NCI-H510A treated with DMSO at 0.1 percent for 48 hours (cell line): ENCODE measurements at places on chromosomes 11 and 22.

GRCh38 chr22:20771918-20772625, 1.8 kb upstream of the SERPIND1 start:
- DNase-seq: no peak

- no peak for DNase-seq
These were observed 379 bp upstream of the SLC3A2 start for GRCh38 chr11:62880231-62880802.

- no peak for DNase-seq
These were observed 10.3 kb upstream of the PHF21B start for GRCh38 chr22:45019861-45020655.

DNA sequence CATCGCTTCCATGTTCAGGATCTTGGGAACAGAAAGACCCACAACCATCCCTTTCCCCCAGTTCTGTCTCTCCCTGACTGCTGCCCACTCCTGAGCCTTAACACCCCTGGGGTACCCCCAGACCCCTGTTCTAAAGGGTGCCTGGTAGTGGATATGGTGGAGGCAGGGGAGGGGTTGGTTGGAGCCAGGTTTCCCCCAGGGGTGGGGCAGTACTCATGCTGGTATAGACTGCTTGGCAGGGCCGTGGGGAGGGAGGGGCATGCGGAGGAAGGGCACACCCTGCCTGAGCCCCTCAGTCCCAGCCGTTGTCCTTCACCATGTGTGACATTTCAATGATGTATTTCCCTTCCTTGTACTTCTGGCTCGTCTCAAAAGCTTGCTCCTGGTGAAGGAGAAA, 4.0 kb downstream of the YPEL4 start:
- no peak for DNase-seq

DNA sequence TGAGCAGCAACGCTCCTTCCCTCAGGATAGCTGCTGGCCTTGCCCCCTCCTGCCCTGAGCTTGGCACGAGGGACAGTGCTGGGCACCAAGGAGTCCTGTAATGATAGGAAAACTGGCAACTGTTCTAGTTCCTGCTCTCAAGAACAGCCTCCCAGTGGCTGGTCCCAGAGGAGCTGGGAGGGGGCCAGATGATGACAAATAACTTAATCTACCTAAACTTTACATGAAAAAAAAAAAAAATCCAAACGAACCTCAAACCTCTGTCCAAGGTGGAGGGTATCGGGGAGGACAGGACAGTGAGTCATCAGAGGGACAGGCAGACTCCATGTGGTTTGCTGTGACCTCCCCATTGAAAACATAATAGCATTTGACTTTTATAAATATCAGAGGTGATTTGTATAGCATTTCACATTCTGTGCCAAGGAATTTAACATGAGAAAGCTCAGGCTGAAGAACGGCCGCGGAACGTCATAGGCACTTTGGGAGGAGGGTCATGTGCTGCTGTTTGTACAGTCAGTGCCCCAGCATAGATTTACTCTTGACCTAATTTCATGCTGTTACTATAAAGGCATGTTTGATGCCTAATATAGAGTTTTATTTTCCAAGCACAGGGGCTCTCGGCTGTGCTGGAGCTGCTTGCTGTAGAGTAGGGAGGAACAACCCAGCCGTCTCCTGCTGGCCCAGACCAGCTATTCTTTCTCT, 98.2 kb upstream of the NNMT start:
- no peak for DNase-seq

- DNase-seq: no peak
These were observed 936.2 kb upstream of the CHORDC1 start for GRCh38 chr11:91158891-91159537.

GRCh38 chr22:46003271-46004091, 26.5 kb upstream of the WNT7B start:
- no peak for DNase-seq

DNA sequence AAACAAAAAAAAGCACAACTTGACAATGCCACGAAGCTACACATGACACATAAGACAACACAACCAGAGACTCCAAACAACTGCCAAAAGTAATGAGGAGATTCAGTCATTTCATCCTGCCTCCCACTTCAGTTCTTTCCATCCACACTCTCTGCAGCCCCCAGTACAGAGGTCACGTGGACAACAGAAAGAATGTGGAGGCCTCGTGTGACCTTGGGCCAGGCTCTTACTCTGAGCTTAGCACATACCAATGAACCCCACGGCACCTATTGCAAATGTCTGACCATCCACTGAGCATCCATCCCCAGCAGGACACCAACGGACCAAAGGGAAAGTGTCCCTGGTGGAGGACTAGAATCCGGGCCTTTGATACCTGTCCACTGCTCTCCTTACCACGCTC, 12.5 kb downstream of the CBX7 start:
- DNase-seq: no peak

GRCh38 chr22:35703861-35704584, 13.6 kb upstream of the APOL5 start:
- DNase-seq: no peak

GRCh38 chr11:96167203-96167758, 175.7 kb downstream of the MAML2 start:
- DNase-seq: no peak

GRCh38 chr11:63448646-63449045, 42.3 kb downstream of the PLAAT5 start:
- DNase-seq: no peak

DNA sequence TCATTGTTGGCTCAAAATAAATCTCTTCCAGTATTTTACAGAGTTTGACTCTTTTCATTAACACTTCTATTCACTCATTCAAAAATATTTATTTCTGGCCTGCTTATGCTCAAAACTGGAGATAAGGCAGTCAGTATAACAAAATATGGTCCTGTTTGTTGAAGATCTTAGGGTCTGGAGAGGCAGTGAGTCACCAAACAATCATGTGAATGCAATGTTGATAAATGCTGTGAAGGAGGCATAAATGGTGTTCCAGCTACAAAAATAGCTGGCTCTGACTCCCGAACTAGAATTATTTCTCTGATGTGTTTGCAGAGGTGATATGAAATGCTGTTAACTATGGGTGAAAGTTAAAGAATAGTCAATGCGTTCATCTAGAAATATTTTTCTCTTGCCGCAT, 390.6 kb downstream of the AASDHPPT start:
- DNase-seq: no peak

DNA sequence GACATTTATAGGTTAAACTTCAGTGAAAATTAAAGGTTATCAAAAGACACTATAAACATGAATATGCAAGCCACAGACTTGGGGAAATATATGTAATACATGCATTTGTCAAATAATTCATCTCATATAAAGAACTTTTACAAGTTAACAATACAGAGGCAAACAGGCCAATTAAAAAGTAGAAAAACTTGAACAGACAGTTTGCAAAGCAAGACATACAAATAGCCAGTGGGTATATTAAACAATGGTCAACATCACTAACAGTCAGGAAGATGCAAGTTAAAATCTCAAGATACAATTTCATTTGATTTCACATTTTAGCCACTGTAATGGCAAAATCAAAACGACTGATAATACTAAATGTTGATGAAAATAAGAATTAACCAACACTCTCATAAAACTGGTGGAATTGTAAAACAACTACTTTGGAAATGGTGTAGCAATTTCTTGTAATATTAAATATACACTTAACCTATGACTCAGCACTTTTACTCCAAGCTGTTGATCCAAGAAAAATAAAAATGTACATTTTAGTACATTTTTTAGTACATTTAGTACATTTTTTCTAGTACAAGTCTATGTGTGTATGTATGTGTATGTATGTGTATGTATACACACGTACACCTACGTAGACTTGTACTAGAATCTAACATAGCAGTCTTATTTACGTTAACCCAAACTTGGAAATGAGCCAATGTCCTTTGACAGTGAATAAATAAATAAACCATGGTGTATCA, 62.8 kb downstream of the LRRC74B start:
- DNase-seq: no peak

GRCh38 chr11:85316967-85317366, 310.2 kb downstream of the DLG2 start:
- peak; percentile 91 for DNase-seq

DNA sequence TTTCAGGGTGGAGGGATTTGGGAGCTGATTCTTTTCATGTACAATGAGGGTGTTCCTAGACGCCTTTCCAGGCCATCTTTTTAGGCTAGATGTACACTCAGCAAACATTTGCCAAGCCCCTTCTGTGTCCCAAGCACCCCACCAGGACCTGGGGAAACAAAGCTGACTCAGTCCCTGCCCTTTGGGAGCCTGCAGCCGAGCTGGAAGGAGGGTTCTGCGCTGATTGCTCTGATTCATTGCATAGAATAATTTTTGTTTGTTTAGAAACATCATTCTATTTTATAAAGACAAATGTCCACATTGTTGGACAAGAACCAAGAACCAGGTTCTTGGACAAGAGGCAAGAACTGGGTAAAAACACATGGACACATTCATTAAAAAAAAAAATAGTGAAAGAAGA, 16.7 kb downstream of the TP53AIP1 start:
- DNase-seq: no peak

- DNase-seq: no peak
These were observed 40.4 kb downstream of the RCN1 start for GRCh38 chr11:32131321-32131720.

- no peak for DNase-seq
These were observed 32.1 kb downstream of the RAB30 start for GRCh38 chr11:83039566-83039965.

DNA sequence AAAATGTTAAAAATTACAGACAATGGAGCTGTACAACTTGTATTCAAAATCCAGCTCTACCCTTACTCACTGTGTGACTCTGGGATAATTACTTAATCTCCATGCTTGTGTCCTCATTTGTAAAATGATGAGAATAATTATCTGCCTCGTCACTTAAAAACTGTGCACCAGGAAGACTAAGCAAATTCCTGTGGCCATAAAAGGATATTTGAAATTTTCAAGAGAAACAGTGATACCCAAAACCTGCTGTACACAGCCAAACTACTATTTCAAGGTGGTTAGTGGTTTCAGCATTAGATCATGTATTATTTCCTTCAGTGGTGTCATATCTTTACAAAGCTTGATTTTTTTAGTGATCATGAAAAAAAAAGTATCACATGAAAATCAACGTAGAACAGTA, 136.9 kb downstream of the METTL15 start:
- DNase-seq: no peak

GRCh38 chr11:69381681-69382130, 87.8 kb downstream of the MYEOV start:
- DNase-seq: no peak

DNA sequence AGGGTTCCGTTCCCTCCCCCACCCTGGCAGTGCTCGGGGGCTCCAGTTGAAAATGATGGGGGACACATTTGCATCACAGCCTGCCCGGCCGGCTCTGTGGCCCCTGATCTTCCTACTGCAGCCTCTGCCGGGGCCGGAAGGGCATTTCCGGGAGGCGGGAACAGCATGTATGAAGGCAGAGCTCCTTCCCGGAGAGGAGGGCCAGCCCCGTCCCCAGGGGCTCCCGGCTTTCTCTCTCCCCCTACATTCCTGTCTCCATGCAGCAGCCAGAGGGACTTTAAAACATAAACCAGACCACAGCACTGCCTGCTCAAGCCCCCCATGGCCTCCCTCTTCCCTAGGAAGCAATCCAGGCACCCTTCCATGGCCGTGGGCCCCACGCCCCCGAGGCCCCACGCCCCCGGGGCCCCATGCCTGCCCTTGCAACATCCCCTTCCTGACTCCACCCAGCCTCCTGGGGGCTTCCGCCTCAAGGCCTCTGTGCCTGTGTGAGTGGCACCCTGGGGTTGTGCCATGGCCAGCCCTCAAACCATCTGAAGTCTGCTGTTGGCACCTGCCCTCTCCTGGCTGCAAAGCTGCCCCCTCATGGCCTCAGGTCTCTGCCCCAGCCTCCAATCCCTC, 73.1 kb downstream of the CDKN1C start:
- no peak for DNase-seq

GRCh38 chr11:120931057-120931779, 92.7 kb upstream of the TBCEL start:
- no peak for DNase-seq

- DNase-seq: no peak
These were observed 101.6 kb downstream of the NTM start for GRCh38 chr11:131471976-131472375.

- no peak for DNase-seq
These were observed 17.1 kb upstream of the CSRP3 start for GRCh38 chr11:19218786-19219460.

DNA sequence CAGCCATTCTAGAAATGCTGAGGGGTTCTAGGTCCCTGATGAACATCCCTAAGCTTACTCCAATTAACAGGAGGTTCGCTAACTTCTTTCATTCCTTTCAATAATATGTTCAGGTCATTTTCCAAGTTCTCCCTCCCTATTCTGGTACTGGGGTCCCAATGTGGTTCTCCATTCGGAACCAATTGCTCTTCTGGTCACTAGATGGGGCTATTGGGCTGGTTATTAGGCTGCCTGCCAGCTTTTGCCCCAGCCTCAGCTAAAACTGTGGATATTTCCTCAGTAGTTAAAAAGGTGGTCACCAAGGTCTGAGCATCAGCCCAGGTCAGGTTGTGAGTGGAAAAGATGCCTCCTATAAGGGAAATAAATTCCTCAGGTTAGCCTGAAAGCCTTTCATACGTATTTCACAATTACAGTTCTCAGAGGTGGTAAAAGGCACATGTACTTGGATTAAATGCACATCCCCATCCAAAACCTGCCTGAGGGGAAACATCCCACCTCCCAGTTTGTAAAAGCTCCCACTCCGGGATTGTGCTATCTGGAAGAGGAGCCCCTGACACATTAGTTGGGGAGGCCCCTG, 161.1 kb upstream of the CCDC179 start:
- DNase-seq: peak; percentile 1

- DNase-seq: no peak
These were observed 183.1 kb downstream of the NAV2 start for GRCh38 chr11:19895776-19896175.

DNA sequence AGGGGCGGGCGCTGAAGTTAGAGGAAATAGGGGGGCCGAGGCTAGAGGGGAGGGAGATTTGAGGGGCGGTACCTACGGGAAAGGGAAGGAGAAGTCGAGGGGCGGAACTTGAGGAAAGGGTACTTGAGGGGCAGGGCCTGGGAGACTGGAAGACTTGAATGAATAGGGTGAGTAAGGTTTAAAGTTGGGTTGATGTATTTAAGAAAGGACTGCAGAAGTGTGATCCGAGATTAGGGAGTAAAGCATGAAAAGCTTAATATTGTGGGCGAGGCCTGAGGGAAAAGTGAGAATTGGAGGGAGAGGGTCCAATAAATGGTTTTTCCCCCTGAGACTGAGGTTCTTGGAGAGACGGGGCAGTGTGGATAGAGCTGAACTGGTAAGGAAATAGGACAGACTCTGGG, 723 bp downstream of the HSCB start:
- no peak for DNase-seq

- DNase-seq: no peak
These were observed 26.0 kb upstream of the FADD start for GRCh38 chr11:70176940-70177689.
